ENCODE measurements at places on chromosomes 6 and 20.
A peak's percentile ranks its signal among the peaks of the same experiment; 100 is the strongest.

GRCh38 chr6:118894425-118895260 is 691 bp downstream of the ASF1A start:
- DNase-seq, result peak; percentile 62

DNA sequence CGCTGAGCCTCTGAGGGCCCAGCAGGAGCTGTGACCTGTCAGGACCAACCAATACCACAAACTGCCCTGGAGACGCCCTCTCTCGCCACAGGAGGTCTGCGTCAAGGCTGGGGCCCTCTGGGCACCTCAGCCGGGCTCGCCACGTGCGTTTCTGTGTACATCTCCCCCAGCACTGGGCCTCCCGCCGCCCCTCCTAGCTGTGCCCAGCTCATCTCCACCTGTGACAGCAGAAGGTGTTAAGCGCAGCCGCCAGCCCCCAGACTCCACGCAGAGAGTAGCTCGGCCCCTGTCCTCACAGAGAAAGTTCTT is 91.4 kb downstream of the TAF4 start:
- DNase-seq, result no peak

DNA sequence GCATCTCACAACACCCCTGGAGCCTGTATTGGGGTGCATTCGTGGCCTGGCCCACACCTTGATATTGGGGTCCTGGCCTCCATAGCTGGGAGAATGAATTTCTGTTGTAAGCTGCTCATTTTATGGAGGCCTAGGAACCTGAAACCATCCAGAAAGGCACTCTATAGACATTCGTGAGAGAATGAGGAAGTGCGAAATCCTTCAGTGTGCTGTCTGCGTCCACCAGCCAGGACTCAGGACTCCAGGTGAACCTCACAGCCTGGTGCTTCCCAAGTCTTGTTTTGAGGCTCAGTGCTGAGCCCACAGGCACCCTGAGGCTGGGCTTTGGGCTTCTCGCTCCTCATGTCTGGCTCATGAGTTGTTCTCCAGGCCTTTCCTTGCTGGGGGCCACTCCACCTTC is 11.9 kb upstream of the RBBP8NL start:
- DNase-seq, result no peak

GRCh38 chr20:47757145-47758035 is 27.9 kb downstream of the SULF2 start:
- no peak for DNase-seq

GRCh38 chr6:53539561-53539960 is 5.3 kb downstream of the GCLC start:
- DNase-seq, result no peak

- DNase-seq, result no peak
Observed at GRCh38 chr6:158751224-158751623, 67.9 kb downstream of the EZR start.

GRCh38 chr6:91079969-91080368 is 493.1 kb upstream of the MAP3K7 start:
- DNase-seq, result no peak

- no peak for DNase-seq
Observed at GRCh38 chr6:140821196-140821595, 1311.5 kb upstream of the GJE1 start.

GRCh38 chr6:45850378-45851033 is 165.2 kb downstream of the CLIC5 start:
- DNase-seq, result no peak

GRCh38 chr6:32803416-32803815 is 13.4 kb downstream of the HLA-DOB start:
- DNase-seq, result no peak

- DNase-seq, result no peak
Observed at GRCh38 chr6:14861491-14861943, 384.4 kb upstream of the JARID2 start.

DNA sequence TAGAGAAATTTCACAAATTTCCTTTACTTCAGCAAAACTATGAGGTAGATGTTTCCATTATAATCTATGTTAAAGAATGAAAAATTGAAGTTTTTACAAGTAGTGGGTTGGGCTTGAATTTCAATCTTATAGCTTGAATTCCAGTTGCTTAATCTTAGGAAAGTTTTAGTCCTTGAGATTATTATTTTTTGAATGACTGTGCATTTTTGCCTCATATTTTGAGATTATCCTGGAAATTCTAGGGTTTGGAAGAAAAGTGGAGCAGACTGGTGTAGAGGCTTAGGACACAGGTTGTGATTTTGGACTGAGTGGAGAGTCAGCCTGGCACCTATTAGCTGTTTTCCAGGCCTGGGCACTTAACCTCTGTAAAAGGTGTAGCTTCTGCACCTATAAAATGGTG is 5.7 kb downstream of the MTCL3 start:
- DNase-seq, result no peak

DNA sequence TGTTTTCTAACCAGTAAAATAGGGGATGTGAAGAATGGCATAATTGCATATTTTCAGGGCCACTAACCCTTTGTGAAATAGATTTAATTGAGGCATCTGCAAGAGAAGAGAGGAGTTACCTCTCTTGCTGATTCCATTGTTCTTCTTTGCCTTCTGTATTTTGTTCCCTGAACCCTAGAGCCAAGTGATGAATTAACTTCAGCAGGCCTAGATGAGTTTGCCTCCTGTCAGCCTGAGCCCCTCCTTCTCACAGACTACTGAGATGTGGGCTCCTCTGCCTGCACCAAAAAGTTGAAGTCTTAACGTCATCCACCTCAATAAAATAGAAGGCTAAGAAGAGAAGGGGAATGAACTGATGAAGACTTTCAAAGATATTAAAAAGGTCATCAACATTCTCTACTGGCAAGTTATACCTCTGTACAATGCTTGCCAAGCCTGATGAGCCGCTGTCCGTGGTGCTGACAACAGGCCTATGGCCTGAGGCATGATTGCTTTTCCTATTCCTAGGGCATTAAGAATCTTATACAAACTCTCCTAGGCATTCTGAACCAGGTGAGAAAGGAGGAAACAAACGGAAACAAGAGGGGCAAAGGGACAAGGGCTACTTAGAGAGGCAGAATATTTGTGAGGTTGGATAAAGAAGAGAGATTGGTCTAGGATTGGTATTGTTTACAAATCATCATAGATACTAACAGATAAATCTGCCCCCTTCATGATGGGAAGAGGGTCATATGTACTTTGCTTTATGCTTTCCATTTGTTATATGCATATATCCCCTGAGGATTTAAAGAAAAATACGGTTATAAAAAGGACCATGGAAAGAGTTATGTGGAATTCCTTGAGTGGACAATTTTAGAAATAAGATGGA is 46.8 kb downstream of the CD24 start:
- DNase-seq, result peak; percentile 56

- DNase-seq, result peak; percentile 31
Observed at GRCh38 chr6:110495949-110496348, 19.5 kb upstream of the SLC22A16 start.

DNA sequence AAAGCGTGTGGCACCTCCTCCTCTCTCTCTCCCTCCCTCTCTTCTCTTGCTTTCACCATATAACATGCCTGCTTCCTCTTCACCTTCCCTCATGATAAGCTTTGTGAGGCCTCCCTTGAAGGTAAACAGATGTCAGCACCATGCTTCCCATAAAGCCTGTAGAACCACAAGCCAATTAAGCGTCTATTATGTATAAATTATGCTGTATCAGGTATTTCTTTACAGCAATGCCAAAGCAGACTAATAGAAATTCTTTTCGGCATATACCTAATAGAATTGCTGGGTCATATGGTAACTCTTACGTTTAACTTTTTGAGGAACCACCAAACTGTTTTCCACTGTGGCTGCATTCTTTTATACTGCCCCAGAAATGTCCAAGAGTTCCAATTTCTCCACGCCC is 75.0 kb downstream of the SYCP2 start:
- DNase-seq, result no peak

DNA sequence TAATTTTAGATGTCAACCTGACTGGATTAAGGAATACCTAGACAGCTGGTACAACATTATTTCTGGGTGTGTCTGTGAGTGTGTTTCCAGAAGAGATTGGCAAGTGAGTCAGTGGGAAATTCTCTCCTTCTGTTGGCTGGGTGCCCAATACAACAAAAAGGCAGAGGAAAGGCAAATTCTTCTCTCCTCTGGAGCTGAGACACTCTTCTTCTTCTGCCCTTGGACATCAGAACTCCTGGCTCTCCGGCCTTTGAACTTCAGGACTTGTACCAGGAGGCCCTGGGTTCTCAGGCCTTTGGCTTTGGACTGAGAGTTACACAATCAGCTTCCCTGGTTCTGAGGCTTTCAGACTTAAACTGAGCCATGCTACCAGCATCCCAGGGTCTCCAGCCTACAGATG is 7.8 kb upstream of the BTN3A1 start:
- DNase-seq, result no peak

DNA sequence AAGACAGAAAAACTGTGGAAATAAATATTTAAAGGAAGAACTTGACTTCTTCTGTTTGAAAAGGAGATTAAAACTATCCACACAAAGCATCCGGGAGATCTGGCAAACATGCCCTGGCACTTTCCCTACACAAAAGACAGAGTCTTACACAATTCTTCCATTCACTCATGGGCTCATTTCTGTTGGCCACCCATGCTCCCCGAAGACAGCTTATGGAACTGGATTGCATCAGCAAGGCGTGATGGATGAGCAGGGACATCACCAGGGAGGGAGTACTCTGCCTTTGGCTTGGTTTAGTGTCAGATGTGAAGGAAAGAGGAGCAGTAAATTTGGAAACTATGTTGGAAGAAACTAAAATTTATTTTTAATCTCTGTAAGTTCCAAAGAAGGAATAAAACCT is 379.3 kb downstream of the CD109 start:
- no peak for DNase-seq

DNA sequence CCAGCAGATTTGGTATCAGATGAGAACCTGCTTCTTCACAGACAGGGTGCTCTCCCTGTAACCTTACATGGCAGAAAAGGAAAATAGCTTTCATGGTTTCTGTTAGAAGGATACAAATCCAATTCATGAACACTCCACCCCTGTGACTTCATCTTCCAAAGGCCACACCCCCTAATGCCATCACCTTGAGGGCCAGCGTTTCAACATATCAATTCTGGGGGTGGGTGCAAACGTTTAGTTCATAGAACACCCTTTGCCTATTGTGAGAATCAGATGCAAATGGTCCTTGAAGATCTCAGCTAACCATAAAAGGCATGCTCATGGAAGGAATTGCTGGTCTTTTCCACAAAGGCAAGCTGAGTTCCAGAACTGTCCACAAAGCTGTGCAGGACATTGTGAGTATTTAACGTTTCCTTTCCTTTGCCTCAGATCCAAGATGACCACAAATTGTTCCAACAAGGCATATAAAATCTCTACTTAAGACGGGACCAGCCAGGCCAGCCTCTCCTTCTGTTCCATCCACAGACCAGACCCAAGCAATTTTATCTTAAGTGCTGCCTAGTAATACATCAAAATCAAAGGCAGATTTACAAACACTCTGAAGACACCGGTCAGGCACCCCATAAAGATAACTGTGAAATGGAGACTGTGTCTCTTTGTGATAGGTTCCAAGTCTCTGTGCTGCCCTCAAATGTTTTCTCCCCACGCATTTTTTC is 34.7 kb upstream of the SSTR4 start:
- DNase-seq, result no peak

- DNase-seq, result peak; percentile 57
Observed at GRCh38 chr6:117267766-117268534, 2.6 kb downstream of the VGLL2 start.

- DNase-seq, result no peak
Observed at GRCh38 chr6:13742961-13743735, 31.5 kb upstream of the RANBP9 start.

GRCh38 chr6:134093007-134093573 is 40.7 kb upstream of the SLC2A12 start:
- DNase-seq, result no peak

DNA sequence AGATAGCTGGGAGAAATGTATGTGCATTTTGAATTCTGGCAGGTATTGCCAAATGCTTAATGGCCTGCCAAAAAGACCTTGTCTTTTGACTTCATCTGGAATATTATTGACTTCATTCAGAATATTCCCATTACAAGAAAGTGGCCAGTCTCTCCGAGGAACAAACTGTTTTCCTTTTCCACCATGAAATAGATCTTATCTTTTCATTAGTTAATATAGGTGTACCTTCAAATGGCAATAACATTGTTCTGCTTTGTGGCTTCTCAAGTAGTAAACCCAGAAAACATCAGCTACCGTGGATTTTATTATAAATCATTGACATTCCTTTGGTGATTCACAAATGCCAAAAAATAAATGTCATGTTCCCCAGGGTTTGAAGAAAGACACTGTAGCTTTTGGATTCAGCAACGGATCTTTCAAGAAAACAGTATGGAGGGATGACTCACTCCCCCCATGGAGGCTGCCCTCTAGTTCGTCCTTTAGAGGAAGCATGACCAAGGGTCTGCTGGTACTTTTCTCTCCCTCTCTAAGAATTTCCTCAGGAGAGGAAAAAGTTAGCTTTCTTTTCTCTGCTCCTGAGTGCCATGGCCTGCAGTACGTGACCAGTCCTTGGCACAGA is 1.1 kb upstream of the RNF182 start:
- no peak for DNase-seq

GRCh38 chr6:20309186-20309585 is 92.5 kb upstream of the E2F3 start:
- no peak for DNase-seq

GRCh38 chr20:44732327-44732726 is 13.3 kb upstream of the KCNK15 start:
- no peak for DNase-seq

GRCh38 chr6:162621246-162621645 is 106.3 kb downstream of the PRKN start:
- peak; percentile 53 for DNase-seq

DNA sequence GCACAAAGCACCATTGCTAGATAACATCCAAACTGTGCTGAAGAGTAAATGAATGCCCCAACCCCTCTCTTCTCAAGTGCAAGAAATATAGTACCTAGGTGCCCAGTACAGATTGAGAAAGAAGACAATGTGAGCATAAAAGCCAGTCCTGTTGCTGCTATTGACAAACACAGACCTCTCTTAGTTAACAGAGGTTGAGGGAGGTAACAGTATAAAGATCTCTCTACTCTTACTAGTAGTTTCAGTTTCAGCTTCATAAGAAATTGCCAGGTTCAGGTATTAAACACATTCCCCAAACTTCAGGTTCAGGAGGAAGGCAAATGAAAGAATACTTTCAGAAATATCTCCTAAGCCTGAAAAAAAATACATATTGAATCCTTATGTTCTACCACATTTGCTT is 31.4 kb downstream of the TBC1D32 start:
- DNase-seq, result no peak

DNA sequence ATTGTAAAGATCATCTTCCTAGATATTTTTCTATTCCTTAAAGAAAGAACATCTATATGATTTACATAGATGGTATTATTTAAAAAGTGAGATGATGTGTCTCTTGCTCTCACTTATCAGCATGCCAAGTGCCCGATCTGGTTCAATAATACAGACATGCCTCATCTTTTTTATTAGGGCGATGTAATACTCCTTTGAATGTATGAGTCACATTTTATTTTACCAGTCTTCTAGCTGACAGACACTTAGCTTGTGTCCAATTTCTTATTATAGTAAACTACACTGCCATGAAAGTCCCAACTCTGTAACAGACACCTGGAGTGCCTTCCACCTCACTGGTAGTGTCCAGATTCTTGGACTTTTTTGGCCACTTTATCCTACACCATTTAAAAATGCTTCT is 586.6 kb upstream of the BTBD3 start:
- DNase-seq, result no peak
